ENCODE measurements at places on chromosomes 5 and 9.

DNA sequence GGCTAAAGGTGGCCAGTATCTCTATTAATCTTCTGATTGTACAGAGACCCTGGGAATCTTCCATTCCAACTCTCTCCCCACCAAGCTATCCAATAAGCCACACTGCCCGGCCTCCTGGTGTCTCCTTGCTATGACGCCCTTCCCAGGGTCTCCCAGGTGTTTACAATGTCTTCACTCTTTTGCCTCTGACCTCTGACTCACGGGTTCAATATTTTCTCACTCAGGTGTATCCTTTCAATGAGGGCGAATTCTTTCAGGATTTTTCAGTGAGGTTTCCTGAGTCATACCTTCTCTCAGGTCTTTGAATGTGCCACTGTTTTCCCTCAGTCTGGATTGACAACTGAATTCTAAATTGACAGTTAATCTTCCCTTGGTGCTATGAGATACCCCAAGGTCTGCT is 53.7 kb upstream of the IRX4 start:
- no peak for DNase-seq

GRCh38 chr9:128862401-128862851 is 19.3 kb downstream of the KYAT1 start:
- DNase-seq, result no peak

DNA sequence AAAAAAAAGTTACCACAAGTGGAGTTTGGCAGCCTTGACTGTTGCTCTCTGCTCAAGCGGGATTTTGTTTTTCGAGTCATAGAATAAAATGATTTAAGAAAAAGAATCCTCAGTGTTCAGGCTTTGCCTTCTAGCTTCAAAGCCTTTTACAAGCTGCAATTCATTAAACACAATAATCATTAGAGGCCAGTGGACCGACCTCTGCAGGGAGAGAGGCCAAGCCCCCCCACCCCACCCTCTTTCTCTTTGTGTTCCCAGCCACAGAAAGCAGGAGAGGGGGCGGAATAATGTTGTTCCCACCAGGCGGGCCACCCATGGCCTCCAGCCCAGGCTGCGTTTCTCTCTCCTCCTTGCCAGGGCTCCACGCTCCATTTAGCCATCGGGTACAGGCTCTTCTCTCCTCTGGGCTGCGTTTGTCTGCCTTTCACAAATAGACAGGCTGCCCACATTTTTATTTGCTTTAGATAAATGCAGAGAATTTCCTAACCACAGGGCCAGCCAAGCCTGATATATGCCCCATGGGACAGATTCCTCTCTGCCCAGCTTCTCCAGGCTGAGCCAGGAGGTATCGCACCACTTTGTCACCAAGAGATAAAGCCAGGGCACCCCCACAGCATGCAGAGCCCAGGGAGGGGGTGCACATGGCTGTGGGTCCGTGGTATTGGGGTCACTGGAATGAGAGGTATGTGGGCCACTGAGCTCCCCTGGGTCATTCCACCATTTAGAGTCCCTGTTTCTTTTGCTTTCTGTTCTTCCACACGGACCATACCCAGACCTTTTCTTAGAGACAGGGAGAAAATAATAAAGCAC is 318.8 kb downstream of the PIK3R1 start:
- DNase-seq, result no peak

DNA sequence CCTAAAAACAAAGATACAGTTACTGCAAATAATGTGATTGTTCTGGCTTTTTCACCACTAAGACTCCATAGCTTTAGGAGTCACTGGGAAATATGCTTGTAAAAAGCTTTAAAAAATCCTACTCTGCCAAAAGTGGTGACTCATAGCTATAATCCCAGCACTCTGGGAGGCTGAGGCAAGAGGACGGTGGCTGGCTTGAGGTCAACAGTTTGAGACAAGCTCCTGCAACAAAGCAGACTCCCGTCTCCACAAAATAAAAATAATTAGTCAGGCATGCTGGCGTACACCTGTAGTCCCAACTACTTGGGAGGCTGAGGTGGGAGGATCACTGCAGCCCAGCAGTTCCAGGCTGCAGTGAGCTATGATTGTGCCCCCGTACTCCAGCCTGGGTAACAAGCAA is 406.4 kb downstream of the HTR1A start:
- no peak for DNase-seq

DNA sequence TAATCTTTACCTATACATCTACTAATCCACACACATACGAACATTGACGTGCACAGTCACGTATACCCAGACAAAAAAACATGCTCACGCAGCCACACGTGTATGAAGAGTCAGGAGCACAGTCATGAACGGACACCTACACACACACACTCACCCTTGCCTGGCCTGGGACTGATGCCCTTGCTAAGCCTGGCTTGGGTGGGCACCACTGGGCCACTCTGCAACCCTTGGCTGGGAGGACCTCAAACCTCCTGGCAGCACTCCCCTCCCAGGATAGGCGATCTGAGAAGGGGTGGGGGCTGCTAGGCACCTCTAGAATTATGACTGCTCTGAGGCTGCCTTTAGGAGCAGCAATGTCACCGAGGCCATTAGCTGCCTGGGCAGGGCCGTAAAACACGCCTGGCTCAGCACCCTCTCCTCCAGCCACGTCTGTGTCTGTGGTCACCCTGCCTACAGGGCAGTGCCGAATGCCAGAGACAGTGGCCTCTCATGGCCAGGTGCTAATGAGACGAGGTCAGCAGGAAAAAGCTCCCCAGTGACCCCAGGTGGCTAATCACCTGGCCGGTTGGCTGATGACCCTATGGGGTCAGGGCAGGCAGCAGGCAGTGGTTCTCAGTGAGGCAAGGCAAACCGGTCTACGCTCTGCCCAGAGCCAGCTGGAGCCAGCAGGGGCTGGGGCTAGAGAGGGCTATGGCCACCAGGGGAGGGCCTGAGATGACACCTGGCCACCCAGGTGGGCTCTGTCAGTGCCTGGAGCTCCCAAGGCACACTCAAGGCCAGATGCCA is 33.7 kb upstream of the MVB12B start:
- DNase-seq, result no peak

GRCh38 chr5:117055517-117055916 is 480.9 kb upstream of the SEMA6A start:
- no peak for DNase-seq

- no peak for DNase-seq
Measured at GRCh38 chr5:172904643-172905345, 54.4 kb upstream of the RPL26L1 start.

All from CD8-positive, alpha-beta T cell (primary cell).